AG10803 (cell line): ENCODE measurements at places on chromosomes 11 and 22.

GRCh38 chr11:56491270-56491669, at the start of gene OR5M8:
TSS of gene OR5M8 (minus strand) at chr11:56491370. CDS start at chr11:56491370, 0 bp downstream.
- DNase-seq = no peak

DNA sequence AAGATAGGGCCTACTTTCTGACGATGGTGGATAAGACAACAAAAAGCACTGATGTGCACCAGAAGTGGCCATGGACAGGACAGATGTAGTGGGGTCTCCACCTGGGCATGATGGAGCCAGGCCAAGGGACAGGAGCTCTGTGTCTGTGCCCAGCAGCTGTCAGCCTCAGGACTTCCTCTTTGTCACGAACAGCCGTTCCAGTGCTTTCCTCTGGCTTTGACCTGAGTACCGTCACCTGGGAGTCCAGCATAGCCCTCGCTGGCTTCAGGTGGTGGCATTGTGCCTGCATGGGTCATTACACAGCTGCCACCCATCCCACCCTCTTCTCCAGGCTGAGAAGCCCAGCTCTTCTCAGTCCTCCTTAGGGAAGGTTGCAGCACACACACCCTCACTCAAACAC, 137.8 kb downstream of the GRIK4 start:
- no peak for DNase-seq

GRCh38 chr11:66559142-66559865, 9.1 kb downstream of the CTSF start:
- DNase-seq = no peak

DNA sequence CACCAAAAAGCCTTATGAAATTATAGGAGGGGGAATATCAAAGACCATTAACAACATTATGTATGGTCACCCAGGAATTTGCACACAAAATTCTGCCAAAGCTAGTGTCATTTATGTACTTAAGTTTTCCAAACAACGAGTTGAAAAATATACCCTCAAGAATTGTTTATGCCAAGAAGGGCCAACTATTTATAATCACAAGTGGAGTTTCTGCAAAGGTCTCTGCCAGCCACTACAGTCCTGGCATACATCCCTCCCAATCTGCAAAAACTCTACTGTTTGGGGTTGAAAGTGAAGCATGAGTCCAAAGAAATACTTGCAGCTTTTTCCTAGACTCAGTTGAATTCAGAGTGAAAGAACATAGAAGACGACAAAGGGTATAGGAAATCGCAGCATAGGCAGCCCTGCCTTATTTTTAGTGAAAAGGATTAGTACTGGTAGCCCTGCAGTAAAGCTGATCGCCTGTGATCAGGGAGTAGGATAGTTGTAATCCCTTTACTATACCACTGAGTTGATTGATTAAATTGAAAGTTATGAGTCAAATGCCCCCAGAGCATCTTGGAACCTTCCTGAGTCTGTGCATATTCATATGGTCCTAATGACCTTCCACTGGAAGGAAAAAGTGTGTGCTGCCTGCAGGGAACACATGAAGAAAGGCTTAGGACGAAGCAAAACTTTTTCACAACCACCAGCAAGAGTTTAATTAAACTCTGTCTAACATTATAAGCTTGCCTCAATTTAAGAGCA, 144.0 kb downstream of the SPON1 start:
- no peak for DNase-seq

DNA sequence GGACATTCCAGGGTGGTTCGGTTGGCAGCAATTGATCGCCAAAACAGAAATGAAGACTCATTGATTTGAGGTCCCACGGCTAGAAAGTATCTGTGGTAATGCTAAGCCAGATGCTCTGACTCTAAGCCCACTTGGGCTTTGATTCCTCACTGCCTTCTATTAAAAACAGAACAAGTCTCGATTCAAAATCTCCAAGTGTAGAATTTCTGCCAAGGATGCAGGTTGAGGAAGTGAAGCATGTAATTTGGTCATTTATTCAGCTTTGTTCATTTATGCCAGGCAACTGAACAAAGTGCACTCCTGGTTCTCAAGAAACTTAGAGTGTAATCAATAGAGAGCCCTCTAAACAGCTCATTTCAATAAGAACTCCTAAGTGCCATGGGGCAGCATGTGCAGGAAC, 2.3 kb upstream of the CEP295 start:
- DNase-seq = no peak

- DNase-seq = no peak
These were observed 13.3 kb downstream of the RBFOX2 start for GRCh38 chr22:36015155-36015810.

DNA sequence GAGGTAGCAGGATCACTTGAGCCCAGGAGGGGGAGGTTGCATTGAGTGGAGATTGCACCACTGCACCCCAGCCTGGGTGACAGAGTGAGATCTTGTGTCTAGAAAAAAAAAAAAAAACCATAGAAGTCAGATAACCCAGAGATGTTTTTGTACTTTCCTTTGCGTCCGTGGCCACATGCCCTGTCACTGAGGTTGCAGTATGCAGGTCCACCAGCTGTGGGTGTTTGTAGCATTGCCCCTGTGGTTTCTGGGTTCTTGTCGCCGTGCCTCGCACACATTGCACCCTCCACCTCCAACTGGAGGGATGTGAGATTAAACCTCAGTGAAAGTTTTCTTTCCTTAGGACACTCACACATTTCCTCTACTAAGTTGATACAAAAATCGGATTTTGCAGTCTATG, 70.3 kb downstream of the TNRC6B start:
- no peak for DNase-seq

DNA sequence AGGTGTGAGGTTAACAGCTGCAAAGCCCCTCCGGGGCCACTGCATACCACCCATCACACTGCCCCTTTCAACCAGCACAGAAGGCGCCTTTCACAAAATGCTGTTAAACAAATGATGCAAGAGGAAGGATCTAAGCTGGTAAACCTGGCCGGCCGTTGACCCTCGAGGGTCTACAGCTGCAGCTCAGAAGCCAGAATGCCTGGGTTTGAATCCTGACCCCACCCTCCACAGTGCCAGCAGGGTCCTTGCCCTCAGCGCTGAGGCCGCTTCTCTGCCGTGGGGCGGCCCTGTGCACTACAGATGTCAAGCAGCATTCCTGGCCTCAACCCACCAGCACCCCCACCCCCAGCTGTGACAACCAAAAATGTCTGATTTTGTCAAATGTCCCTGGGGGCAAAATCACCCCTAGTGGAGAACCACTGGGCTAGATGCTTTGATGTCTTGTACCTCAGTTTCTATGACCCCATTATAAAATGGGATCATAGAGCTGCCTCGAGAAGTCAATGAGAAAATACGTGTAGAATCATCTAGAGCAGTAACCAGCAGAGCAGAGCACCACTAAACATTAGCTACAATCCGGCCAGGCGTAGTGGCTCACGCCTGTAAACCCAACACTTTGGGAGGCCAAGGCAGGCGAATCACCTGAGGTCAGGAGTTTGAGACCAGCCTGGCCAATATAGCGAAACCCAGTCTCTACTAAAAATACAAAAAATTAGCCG, 77.9 kb downstream of the CELSR1 start:
- no peak for DNase-seq

DNA sequence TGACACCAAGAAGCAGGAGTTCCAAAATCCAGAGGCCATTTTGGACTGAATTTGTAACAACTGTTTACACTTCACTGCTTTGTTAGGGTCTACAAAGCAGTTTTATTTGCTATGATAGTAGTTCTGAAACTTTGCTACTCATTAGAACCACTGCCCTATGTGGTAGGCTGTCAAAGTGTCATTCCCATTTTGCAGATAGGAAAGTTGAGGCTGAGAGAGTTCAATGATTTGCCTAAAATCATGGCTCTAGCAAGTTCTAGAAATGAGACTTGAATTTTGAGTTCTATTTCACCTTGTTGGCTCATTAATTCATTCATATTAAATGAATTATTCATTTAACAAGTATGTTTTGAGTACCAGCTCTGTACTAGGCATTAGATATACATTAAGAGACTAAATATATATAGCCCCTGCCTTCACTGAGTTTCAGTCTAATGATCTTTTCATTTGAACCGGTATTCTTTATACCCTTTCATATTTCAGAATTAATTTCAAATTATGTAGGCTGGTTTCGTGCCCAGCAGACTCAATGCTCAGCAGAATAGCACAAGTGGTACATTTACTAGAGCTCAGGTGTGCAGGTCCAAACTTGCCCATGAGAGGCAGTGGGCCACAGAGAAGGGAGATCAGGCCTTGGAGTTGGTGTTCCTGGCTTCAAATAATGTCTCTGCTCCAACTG, 93.5 kb downstream of the ME3 start:
- no peak for DNase-seq

DNA sequence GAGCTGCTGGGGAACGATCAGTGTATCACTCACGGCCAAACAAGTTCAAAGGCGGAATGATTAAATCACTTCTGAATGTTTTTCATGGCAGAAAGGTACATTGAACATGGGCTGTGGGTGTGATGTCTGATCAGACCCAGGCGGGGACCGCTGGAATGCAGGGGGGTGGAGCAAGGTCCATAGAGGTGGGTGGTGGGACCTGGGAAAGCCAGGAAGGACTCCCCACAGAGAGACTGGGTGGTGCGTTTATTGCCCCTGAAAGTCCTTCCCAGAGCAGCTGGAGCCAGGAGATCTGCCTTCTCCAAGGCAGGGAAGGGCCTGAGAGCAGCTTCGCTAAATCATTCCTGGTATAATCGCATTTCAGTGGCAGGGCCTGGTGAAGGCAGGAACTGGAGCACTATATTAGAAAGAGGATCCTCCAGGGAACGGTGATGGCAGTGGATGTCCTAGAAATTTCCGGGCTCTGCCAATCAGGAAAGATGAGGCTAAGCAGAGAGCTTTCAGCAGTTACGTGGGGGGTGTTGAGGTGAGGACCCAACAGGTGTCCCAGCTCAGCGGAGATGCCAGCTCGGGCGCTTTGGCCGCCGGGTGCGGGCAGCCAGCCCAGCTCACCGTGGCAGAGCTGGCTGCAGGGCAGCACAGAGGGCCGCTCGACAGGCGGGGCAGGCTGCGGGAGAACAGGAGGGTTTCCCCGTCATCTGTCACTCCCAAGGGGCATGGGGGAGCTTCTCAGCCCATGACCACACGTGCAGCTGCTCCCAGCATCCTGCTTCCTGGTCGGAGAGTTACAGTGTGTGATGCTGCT, 271.7 kb downstream of the CTTN start:
- no peak for DNase-seq
